ENCODE measurements at places on chromosomes 2 and 18.

GRCh38 chr18:23814991-23815614 is 125.8 kb downstream of the LAMA3 start:
- no peak for DNase-seq

- DNase-seq, result no peak
Measured at GRCh38 chr18:10072671-10073175, 158.9 kb downstream of the VAPA start.

GRCh38 chr18:73168236-73168635 is 300.4 kb upstream of the NETO1 start:
- no peak for DNase-seq

- DNase-seq, result no peak
Measured at GRCh38 chr18:9000733-9001132, 101.8 kb upstream of the NDUFV2 start.

DNA sequence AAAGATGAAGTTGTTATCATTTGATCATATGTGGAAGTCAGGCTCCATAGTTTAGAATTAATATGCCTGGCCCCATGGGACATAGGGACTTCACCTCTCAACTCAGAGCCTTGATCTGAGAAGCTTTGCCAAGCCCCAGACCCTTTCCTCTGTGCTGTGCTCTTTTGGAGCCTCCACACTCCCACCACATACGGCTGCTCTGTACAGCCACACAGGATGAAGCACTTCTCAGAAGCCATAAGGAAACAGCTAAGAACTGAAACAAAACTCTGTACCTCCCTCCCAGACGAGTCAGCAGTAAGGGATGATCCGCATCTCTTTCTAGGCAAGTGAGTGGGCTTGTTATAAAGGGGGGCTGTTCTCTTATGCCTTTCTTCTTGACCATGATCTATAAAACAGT is 66.5 kb downstream of the CAB39 start:
- peak; percentile 78 for DNase-seq

GRCh38 chr2:9552219-9553178 is 3.1 kb downstream of the ADAM17 start:
- DNase-seq, result no peak

DNA sequence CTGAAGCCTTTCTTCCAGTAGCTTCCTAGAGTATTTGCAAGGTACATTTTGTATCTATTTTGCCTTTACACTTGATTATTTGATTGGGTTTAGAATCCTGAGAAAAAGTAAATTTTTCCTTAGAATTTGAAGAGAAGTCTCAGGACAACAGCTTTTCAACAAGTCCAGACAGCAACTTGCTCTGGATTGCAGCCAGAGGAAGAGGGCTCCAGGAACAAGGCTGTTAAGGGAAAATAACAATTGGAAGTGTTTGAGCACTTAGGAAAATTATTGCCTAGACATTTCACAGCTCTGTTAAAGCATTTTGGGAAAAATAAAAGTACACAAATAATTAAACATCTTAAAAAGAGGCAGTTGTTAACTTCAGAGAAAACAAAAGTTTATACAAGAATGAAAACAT is 58.3 kb upstream of the RAPGEF4 start:
- no peak for DNase-seq
